Fibroblast of villous mesenchyme (primary cell): ENCODE measurements at places on chromosomes 13 and 19.

- DNase-seq, result no peak
Observed at GRCh38 chr13:33548069-33548468, 262.5 kb upstream of the STARD13 start.

DNA sequence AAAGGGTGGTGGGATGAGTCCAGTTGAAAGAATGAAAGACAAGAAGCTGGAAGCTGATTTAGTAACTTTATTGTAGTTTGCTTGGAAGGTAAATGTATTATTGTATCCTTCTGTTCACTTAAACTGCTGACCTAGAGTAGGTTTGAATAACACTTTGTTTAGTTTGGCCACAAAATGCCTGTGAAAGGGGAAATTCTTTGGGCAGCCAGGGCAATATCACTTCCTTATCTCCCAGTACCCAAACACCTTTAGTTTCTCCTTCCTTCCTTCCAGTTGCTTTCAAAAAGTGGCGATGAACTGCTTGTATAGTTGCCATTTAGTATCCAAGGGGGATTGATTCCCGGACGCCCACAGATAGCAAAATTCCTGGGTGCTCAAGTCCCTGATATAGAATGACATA is 120.1 kb downstream of the PAN3 start:
- no peak for DNase-seq

DNA sequence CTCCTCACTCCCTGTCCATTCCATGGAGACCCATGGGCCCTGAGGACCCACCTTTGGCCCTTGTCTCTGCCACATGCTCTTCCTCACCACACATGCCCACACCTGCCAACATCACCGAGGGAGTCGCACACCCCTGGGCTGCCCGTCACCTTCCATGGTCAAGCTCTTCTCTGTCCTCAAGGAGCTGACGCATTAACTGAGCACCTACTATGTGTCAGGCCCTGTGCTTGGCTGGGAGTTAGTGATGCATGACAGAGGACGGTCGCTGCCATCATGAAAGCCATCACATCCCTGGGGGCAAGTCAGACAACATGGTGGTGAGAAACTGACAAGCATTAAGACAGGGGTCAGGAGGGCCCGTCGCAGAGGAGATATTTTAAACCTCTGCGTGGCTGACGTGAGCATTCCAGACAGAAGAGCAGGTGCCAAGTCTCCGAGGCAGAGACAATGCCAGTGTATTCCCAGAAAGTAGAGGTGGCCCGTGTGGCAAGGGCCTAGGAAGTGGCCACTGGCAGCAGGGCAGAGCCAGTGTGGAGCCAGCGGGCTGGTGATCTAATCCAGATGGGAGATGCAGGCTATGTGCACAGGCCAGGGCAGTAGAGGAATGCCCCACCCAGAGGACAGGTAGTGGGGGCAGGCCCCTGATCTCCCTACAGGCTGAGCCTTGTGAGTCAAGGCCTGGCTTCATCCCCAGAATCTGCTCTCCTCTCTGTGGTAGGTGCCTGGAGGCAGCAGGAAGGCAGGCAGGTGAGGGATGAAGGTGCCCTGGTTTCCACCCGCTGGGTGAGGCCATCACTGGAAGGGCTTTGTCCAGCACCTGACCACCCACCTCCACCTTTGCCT is 21.2 kb downstream of the ELAVL1 start:
- DNase-seq, result no peak

DNA sequence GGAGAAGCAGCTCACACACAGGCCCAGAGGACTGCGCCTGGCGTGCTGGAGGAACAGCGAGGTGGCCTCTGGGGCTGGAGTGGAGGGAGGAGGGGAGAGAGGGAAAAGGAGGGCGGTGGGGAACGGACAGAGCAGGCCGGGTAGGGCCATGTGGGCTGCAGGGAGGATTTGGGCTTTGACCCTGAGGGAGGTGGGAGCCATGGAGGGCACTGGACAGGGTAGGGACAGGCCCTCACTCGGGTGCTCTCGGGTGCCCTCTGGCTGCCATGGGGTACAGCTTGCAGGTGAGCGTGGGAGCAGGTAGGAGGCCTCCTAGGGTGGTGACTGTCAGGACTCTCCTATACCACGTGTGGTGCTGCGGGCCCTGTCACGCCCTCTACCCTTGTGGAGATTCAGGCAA is 22.8 kb downstream of the PLIN4 start:
- no peak for DNase-seq

DNA sequence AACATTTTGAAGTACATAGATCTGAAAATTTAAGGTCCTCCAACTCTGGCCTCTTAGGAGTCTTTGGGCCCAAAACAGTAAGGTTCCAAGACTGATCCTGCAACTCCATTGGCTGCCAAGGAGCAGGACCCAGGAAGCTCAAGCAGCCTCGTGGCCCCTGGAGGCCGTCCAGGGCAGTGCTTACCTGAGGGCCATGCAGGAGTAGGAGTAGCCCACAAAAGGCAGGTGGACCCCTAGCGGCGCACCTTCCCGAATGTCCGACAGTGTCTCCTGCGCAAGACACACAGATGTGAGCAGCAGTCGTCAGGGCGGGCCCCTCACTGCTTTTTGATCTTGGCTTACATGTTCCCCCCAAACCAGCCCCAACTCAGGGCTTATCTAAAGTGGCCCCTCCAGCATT is 5.7 kb upstream of the SIX5 start:
- no peak for DNase-seq

- DNase-seq, result peak; percentile 20
Observed at GRCh38 chr19:1690699-1691307, 38.4 kb upstream of the TCF3 start.

DNA sequence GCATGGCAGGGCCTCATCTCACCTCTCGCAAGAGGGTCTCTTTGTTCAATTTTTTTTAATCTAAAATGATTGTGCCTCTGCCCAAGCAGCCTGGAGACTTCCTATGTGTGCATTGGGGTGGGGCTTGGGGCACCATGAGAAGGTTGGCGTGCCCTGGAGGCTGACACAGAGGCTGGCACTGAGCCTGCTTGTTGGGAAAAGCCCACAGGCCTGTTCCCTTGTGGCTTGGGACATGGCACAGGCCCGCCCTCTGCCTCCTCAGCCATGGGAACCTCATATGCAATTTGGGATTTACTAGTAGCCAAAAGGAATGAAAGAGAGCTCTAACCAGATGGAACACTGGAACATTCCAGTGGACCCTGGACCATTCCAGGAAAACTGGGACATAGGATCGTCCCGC is 8.0 kb downstream of the FXYD3 start:
- DNase-seq, result no peak

DNA sequence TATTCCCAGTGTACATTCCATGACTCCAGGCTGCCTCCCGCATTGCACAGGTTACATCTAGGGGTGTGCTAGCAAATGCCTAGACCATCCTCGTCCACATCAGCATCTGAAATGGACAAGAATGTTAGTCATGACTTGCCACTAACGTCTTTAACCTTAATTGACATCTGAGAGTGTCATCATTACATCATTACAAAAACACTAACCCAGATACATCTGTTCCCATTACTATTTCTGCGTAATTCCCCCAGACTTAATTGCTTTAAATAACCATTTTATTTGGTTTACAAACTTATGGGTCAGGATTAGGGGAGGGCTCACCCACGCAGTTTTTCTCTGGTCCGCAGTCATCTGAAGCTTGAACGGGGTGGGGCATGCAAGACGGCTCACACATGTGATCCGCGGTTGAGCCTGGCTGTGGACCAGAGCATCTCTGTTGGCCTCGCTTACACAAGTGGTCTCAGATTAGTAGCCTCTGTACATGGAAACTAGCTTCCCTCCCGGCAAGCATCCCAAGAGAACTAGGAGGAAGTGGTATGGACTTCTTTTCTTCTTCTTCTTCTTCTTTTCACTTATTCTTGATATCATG is 15.9 kb downstream of the KL start:
- DNase-seq, result peak; percentile 47
